ENCODE measurements at places on chromosomes 4 and X.

- no peak for DNase-seq
These were observed 96.1 kb downstream of the NHS start for GRCh38 chrX:17471121-17471520.

- DNase-seq, result no peak
These were observed 25.7 kb upstream of the XIAP start for GRCh38 chrX:123834116-123834515.

- DNase-seq, result no peak
These were observed 13.9 kb upstream of the BEX4 start for GRCh38 chrX:103201041-103201440.

DNA sequence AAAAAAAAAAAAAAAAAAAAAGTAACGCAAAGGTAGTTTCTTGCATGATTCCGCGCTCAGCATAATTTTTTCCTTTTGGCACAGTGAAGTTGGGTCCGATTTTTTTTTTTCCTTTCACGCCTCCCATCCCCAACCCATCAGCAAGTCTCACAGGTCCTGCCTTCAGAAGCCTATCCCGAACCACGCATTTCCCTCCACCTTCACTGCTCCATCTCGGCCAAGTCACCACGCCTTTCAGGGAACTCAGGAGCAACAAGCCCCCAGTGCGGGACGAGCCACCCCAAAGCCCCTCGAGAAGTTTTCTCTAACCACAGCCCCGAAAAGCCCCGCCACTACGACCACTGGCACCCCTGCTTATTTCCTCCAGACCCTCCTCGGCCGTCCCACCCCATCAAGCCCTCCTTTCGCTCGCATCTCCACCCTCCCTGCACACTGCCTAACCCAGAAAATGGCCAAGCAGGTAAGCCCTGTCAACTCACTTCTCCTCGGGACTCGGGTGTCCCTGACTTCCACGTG lies 1.0 kb downstream of the SLBP start:
- no peak for DNase-seq

GRCh38 chrX:103343105-103343504 lies 13.1 kb downstream of the TCEAL7 start:
- DNase-seq, result peak; percentile 40

DNA sequence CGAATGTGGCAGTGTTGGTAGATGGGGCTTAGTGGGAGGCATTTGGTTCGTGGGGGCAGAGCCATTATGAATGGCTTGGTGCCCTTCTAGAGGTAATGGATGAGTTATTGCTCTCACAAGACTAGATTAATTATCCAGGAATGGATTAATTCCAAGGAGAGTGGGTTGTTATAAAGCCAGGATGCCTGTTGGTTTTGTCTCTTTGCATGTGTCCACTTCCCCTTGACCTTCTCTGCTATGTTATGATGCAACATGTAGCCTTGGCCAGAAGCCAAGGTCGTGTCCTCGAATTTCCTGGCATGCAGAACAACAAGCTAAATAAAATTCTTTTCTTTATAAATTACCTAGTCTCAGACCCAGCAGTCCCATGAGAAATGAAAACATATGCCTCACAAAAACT lies 111.2 kb upstream of the PLS3 start:
- DNase-seq, result no peak

- DNase-seq, result no peak
These were observed 8.7 kb upstream of the TIMP1 start for GRCh38 chrX:47573341-47574075.

DNA sequence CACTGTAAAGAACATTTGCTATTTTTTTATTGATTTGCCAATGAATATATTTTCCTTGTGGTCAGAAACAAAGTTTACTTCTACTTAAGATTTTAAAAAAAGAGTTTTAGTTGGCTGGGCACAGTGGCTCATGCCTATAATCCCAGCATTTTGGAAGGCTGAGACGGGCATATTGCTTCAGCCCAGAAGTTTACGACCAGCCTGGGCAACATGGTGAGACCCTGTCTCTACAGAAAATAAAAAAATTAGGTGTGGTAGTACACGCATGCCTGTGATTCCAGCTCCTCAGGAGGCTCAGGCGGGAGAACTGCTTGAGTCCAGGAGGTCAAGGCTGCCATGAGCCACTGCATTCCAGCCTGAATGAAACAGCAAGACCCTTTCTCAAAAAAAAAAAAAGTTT lies 36.8 kb downstream of the LRP2BP start:
- DNase-seq, result no peak

DNA sequence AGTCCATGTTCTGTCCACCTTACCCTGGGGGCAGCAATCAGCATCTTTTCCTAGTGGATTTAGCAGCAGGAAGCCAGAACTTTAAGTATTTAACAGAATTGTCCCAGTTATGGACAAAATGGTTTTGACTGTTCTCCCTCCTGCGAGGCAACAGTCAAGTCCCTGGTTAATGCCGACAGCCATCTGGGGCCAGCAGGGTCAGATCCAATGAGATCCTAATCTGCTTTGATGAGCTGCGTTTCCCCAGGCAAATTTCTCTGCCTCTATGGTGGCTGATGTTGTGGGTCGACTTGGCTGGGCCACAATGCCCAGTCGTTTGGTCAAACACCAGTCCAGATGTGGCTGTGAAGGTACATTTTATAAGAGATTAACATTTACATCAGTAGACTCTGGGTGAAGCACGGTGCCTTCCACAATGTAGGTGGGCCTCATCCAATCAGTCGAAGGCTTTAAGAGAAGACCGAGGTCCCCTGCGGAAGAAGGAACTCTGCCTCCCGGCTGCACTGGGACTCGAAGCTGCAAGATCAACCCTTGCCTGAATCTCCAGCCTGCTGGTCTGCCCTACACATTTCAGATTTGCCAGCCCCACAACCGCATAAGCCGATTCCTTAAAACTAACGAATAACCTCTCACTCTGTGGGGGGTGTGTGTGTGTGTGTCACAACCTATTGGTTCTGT lies 89.0 kb upstream of the C4orf50 start:
- no peak for DNase-seq

- peak; percentile 35 for DNase-seq
These were observed at the start of gene DCHS2 for GRCh38 chr4:154491341-154492271. Gene DCHS2, minus strand, starts transcription at chr4:154491799. Its CDS starts 444 bp downstream, at chr4:154491355.

DNA sequence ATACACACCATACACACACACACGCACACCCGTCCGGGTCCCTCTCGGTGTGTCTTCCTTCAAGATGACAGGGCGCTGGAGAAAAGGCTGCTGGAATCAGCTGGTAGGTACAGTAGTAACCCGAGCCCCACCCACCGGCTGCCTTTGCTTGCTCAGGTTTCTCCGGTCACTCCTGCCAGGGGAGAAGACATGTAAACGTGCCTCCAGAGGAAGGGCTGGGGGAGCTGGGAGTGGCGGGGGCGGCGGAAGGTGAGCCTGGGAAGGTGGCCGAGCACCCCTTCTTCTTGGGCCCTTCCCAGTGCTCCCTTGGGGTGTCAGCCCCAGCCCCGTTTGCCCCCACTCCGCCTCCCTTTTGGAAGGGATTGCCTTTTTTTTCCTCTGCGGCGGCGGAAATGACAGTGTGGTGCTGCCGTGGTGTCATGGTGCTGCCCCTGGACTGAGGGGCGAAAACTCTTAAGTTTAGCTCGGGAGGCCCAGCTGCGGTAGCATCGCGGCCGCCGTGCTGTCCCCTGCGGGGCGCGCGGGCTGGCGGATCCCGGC lies at the start of gene MID2:
MID2 (plus strand) TSS at position 169 of the 540 bp plus-strand sequence. CDS start 561 bp downstream, outside the sequence.
- DNase-seq, result peak; percentile 70

DNA sequence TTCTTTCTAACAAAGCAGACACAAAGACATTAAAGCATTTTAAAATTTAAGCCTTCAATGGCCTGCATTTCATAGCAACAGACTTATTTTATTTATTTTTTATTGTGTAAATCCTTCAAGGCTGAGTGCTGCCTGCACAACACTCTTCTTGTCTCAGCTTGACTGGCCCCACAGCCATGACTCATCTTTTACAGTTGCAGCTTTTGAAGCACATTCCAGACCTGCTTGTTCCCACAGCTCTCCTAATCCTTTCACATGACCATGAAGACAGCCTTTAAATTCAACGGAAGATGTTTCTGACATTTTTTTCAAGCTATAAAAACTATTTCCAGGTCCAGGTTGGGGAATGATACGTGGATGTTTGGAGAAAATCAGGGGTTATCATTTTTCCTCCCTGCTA lies 276.9 kb upstream of the TACR3 start:
- DNase-seq, result no peak

- DNase-seq, result no peak
These were observed 11.6 kb downstream of the SH3BP2 start for GRCh38 chr4:2804449-2804972.

DNA sequence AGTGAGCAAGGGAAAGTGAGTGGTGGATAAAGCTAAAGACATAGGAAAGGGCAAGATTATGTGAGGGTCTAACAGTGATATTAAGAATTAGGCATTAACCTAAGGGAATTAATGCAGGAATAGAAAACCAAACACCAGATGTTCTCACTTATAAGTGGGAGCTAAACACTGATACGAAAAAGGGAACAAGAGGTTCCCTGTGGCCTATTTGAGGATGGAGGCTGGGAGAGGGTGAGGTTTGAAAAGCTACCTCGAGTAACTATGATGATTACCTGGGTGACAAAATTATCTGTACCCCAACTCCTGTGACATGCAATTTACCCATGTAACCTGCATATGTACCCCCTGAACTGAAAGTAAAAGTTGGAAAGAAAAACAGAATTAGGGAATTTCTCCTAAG lies 79.0 kb downstream of the ANXA3 start:
- DNase-seq, result no peak

- DNase-seq, result no peak
These were observed 684.6 kb downstream of the ARAP2 start for GRCh38 chr4:35559559-35560365.

GRCh38 chrX:79572566-79572965 lies 205.4 kb upstream of the ITM2A start:
- no peak for DNase-seq

- no peak for DNase-seq
These were observed 21.1 kb upstream of the CXCL2 start for GRCh38 chr4:74120086-74120485.

DNA sequence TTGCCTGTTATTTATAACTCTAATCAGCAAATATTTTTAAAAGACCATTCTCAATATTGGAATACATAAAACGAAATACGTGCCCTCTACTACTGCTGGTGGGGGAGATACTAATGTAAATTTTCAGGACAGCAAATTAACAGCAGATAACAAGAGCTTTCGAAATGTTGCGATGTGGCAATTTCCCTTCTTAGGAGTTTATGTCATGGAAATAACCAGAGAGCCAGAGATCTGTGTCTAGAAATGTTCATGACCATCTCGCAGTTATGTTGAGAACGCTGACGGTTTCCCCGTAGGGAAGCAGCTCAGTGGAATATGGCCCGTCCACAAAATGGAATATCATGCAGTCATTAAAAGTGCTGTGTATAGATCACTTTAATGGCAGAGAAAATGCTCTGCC lies 238.4 kb upstream of the PSAPL1 start:
- DNase-seq, result no peak

DNA sequence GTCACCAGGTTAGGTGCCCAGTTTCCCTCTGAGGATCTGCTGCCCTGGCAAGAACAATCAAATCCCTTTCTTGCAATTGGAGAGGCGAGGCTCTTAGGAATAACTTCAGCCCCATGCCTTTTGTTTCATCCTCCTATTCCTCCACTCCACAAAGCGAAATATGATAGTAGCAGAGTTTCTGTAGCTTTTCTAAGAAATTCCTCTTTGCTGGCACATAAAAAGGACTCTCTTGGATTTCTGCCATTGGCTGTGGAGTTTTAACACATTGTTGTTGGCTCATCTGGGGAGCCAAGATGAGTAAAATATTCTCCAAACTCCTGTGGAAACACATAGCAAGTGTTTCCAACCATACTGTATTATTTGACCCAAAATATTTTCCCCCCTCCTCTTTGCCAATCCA lies 11.0 kb upstream of the ADGRG2 start:
- no peak for DNase-seq

- peak; percentile 26 for DNase-seq
These were observed 20.8 kb downstream of the FGFRL1 start for GRCh38 chr4:1031956-1032795.
